Upper lobe of left lung (tissue), 6 donors: ENCODE measurements at places on chromosomes 12 and 14. TPM values are rescaled to one million over a fixed set of nuclear protein-coding genes. Genes with fewer than 3 reads are reported as not detected.

FOXM1 gene
- 6.4 TPM for total RNA-seq

PMCH gene
- not detected for total RNA-seq

PLEKHD1 gene
- 0.89 TPM for total RNA-seq

SMAGP gene
- total RNA-seq: 44.0 TPM

TCL1A gene
- total RNA-seq: not detected

BEST3 gene
- not detected for total RNA-seq

ZDHHC22 gene
- 0.06 TPM for total RNA-seq

SETD3 gene
- total RNA-seq: 79.8 TPM

AKAP6 gene
- 14.0 TPM for total RNA-seq

CLIP1 gene
- total RNA-seq: 104 TPM

SCYL2 gene
- total RNA-seq: 41.6 TPM

DCN gene
- total RNA-seq: 163 TPM

PCED1B gene
- total RNA-seq: 9.0 TPM

CMA1 gene
- total RNA-seq: 0.37 TPM

ESRRB gene
- not detected for total RNA-seq

TMEM52B gene
- total RNA-seq: 0.55 TPM

CSRNP2 gene
- 28.3 TPM for total RNA-seq

RTL1 gene
- not detected for total RNA-seq

PELI2 gene
- 21.6 TPM for total RNA-seq

MSI1 gene
- 0.49 TPM for total RNA-seq

PLEKHG7 gene
- 2.0 TPM for total RNA-seq

LHX5 gene
- not detected for total RNA-seq

NOVA1 gene
- 3.1 TPM for total RNA-seq

STAT2 gene
- total RNA-seq: 553 TPM

IFNG-AS1 gene
- 0.37 TPM for total RNA-seq

SERPINA3 gene
- 111 TPM for total RNA-seq

IQSEC3 gene
- total RNA-seq: 2.1 TPM
